ENCODE measurements at places on chromosomes 2 and 18.

- no peak for DNase-seq
Observed at GRCh38 chr2:129880309-129880708, 99.2 kb upstream of the RAB6C start.

DNA sequence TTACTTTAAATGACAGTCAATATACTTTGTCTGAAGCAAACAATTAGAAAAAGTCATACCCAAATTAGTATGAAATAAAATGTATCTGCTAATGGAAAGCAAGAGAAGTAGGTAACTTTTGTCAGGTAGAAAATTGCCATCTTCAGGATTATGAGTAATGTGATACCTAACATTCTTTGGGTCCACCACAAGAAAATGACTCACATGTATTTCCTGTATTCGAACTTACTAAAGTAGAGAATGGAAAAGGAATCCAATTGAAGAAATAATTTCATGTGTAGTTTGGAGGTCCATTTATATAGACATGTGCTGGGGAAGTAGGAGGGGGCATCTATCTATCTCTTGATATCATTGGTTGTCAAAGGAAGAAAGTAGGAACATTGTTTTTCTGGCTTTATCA, 636.2 kb upstream of the CHAC2 start:
- no peak for DNase-seq

- DNase-seq: no peak
Observed at GRCh38 chr2:207248702-207249377, 83.1 kb upstream of the KLF7 start.

DNA sequence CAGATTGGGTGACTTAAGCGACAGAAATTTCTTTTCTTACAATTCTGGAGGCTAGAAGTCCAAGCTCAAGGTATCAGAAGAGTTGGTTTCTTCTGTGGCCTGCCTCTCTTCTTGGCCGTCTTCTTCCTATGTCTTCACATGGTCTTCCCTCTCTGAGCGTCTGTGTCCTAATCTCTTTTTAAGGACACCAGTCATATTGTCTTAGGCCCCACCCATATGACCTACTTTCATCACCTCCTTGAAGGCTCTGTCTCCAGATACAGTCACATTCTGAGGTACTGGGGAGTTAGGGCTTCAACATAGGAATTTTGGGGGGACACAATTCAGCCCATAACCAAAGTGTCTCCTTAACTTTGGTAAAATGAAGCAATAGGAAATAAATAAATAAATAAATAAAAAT, 110.9 kb upstream of the EPC2 start:
- DNase-seq: no peak

DNA sequence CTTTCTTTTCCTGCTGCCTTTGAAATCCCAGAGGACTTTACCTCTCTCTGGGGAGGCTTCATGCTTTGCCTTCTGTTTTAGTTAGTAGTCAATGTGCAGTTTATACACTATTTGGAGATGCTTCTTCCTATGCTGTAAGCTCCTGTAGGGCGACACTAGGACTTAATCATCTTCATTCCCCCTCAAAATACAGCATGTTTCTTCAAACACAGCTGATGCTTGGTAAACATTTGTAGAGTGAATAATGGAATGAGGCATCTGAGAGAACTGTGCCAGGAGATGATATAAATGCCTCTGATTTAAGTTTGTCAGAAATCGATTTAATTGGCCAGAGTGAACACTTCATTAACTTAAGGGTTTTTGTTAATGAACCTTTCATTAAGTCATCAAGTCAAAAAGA, 43.4 kb downstream of the LHCGR start:
- DNase-seq: no peak

DNA sequence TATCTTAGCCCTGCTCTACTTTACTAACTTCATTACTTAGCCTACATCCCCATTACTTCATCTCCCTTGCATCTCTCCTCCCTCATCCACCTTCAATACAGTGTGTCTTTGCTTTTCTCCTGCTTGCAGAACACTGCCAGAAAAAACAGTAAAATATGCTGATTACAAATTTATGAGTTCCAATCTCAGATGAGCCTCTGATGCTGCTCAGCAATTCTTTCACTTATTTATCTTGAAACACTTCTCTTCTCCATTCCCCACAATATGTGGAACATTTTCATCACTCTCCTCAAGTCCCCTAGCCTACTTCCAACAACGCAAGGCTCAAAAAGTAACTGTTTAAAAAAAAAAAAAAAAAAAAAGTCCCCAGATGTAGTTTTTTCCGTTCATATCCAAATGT, 7.1 kb downstream of the VPS54 start:
- DNase-seq: no peak

DNA sequence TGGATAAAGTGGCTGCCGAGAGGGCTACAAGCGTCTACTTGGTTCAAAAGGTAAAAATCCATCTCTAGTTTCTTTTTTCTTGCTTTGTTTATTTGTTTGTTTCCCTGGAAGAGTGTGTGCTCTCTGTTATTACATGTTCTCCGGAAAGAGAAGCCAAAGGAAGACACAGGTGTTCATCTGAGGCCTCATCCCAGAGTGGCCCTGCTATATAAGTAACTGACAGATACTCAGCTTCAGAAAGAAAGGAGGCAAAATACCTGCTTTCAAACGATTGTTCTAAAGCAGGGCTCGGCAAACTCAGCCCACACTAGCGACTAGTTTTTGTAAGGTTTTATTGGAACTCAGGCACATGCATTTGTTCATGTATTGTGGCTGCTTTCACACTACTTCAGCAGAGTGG, 140.0 kb upstream of the ALPP start:
- no peak for DNase-seq

- DNase-seq: no peak
Observed at GRCh38 chr2:113266431-113266830, 12.3 kb downstream of the PAX8 start.

DNA sequence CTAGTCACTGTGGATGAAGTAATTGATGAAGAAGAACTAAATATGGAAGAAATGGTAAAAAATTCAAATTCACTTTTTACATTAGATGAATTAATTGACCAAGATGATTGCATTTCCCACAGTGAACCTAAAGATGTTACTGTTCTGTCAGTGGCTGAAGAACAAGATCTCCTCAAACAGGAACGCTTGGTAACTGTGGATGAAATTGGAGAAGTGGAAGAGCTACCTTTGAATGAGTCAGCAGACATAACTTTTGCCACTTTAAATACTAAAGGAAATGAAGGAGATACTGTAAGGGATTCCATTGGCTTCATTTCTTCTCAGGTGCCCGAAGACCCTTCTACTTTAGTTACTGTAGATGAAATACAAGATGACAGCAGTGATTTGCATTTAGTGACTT, 26.6 kb upstream of the DYSF start:
- no peak for DNase-seq

- DNase-seq: no peak
Observed at GRCh38 chr2:42756150-42756775, 7.7 kb downstream of the OXER1 start.

- no peak for DNase-seq
Observed at GRCh38 chr18:35953688-35954087, 18.8 kb upstream of the RMP24 start.

DNA sequence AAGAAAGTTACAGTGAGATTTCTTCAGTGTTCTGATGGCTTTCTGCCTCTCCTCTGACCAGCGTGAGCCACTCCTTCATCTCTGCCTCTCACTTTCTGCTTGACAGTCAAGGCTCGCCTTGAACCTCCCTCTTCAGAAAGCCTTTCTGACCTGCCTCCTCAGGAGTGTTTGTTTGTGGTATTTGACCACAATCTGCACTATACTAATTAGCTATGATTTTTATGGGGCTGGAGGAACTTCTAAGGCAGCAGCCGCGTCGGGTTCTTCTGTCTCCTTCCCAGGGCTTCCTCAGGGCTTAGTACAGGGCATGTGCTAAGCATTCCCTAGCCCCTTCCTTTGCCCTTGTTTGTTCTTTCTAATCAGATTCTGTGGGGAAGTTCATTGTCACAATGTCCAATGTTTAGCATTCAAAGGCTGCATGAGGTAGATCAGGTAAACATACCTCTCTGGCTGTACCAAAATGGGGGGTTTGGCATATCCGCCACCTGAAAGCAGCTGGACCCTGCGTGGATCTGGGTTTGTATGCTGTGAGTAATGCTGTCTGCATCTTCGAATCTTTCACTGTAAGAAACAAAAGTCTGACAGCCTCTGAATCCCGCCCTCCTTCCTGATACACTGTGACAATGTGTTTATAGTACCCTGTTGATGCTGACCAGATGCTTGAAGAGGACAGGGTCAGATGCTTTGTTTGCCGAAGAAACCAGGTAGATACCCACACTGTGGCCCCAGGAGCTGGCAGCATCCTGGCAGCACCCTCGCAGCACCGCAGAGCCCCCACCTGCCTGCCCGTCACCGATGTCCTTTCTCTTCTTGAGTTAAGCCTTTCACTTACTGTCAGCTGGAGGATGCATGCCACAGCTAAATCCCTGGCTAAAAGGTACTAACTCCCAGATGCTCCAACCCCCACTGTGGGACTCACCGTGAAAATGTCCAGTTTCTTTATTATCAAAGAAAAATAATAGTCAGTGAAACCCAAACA, 260.8 kb upstream of the HDAC4 start:
- peak; percentile 24 for DNase-seq

- no peak for DNase-seq
Observed at GRCh38 chr18:35743916-35744315, 162.4 kb downstream of the GALNT1 start.

GRCh38 chr2:71281950-71282349, 49.6 kb upstream of the ZNF638 start:
- no peak for DNase-seq

DNA sequence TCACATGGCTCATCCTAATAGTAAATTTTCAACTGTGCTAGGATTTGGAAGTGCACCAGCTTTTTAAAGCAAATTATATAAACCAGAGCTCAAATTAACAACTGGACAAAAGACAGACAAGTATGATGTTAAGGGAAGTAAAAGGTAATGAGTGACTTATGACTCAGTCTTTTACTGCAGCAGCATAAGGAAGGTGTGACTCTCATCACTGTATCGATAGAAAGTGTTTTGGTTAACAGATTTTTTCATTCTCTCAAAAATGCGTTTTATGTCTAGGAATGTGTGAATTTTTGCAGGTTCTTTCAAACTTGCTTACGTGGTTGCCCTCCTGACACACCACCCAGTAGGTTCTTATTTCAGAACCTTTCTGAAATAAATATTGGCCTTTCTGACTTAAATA, 244.2 kb upstream of the BOD1L2 start:
- no peak for DNase-seq
